Central memory CD4-positive, alpha-beta T cell (primary cell): ENCODE measurements at places on chromosomes 2 and 18.

DNA sequence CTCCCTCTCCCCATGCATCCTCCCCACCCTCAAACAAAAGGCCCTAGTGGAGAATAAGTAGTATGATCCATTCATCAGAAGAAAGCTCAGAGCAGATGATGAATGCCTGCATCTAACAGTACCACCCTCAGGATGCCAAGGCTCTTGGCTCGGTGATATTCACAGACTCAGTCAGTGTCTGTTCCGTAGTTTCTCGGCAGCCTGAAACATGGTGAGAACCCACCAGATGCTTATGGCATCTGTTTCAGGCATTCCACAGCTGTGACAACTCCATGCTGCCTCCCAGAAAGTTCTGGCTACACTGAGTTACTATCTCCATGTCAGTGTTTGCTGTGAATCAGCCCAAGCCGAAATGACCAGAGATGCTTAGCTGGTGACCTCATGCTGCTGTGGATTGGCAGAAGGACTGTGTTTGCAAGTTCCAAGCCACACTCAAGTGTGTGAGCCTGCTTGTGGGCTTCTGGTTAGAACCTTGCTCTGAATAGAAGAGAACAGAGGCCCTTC is 83.9 kb downstream of the WDSUB1 start:
- DNase-seq, result no peak

DNA sequence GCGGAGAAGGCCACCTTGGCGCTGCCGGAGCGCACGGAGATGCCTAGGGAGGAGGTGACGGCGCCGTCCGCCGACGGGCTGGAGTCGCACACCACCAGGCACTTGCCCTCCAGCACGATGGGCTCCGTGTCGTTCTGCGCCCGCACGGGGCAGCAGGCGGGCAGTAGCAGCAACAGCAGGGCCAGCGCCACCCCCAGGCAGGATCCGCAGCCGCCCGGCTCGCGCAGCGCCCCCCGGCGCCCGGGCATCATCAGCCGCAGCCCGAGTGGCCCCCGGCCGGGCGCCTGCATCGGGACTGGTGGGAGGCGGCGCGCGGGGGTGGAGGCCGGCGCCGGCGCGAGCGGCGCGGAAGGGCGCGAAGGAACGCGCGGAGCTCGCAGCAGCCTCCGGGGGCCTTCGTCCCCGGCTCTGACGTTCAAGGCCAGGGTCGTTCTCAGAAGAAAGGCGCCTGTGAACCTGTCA is 2.2 kb downstream of the CBLN2 start:
- DNase-seq, result no peak

- DNase-seq, result no peak
Observed at GRCh38 chr2:88187038-88187676, 17.0 kb downstream of the THNSL2 start.

DNA sequence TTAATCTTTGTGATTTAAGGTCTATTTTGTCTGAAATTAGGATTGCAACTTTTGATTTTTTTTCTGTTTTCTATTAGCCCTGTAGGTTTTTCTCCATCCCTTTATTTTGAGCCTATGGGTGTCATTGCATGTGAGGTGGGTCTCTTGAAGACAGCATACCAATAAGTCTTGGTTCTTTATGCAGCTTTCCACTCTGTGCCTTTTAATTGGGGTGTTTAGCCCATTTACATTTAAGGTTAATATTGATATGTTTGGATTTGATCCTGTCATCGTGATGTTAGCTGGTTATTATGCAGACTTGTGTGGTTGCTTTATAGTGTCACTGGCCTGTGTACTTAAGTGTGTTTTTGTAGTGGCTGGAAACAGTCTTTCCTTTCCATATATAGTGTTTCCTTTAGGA is 17.7 kb downstream of the EHBP1 start:
- DNase-seq, result no peak

DNA sequence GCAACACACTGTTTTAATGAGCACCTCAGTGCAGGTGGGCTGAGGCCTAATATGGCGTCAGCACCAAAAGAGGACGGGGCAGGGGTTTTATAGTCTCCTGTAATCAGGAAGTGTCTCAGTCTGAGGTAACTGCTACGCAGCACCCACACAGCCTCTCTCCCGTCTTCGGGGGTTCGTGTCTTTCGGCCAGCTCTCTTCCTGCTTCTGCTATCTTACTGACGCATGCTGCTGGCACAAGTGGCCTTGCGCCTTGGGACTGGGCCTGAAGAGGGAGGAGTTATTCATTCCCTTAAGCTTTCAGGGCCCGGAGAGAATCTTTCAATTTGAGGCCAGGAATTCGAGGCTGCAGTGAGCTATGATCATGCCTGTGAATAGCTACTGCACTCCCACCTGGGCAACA is 14.5 kb upstream of the PAPOLG start:
- DNase-seq, result no peak
